Uterus (tissue), 4 donors: ENCODE measurements at places on chromosomes 6 and 20.
A peak's percentile ranks its signal among the peaks of the same experiment; 100 is the strongest.

DNA sequence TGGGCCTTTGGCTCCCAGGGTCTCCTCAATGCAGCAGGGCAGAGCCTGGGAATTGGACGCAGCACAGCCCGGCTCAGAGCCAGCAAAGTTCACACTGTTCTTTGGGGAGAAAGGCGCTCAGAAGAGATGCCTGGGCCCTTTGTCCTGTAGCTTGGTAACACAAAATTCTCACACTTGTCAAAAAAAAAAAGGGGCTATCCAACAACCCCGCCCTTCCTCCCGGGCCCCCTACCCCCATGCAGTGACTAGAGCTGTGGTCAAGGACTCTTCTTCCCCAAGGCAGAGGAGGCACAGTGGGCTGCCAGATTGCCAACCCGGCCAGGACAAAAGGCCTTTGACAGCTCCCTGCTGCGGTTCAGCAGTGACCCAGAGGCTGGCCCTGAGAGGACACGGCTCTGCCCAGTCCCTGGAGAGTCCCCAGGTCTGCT lies 2.0 kb downstream of the NKAIN4 start:
- DNase-seq = no peak

DNA sequence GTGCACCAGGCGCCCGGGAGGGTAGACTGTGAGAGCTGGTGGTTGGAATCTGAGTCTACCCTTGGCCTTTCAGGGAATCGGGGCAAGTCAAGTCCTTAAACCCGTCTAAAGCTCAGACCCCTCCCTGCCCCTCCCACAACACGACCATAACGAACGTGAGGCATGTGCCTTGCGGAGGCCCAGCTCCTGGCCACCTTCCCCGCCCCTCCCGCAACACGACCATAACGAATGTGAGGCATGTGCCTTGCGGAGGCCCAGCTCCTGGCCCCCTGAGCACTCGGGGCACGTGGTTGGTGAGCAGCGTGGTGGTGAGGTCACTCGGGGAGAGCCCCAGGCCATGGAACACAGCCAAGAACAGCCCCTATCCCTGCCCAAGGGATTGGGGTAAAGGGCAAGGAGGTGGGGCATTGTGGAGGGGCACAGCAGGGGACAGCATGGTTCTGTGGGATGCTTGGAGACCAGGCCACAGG lies 132.2 kb downstream of the TAF4 start:
- DNase-seq = no peak

DNA sequence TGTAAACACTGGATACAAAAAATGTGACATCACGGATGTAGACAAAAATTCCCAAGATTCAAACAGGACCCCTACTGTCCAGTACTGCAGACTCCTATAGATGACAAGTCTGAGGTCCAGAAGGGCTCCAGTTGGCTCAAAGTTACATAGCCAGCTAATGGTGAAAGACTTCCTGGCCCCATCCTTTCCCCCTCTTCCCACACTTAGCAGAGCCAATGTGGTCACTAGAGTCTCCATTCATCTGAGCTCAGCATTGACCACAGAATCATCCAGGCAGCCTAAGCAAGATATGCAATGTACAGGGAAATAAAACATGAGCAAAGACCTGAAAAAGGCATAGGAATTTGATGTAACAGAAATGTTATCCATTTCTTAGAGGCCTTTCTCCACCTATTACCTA lies 180.5 kb downstream of the ADAT2 start:
- no peak for DNase-seq

DNA sequence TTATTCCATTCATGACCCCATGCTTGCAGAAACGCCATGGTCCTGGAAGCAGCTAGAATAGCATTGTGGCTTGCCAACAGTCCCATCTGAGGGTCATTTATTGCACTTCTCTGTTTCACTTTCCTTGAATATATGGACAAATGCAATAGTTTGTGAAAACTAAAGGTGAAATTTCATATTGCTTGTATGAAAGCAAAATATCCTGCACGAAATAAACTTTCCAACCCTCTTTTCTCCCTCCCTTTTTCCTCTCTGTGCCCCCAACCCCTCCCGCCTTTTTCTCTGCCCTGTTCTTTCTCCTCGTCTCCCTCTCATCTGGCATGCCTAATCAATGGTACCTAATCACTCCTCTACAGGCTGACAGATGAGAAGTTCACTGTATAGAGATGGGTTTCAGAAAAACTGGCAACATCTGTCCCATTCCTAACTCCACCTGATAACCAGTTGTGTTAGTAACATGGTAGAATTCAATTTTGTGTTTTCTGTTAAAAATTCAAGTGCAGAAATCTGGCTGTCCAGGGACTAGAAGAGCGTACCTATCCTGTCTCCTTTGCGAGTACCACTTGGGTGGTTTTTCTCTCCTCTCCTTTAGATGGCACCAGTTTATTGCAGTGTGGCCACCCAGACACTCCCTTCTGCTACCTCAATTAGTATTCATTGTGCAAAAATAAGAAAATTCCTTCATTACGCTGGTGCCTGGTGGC lies 198.6 kb downstream of the FOXA2 start:
- DNase-seq = no peak

GRCh38 chr6:149846321-149846720 lies 17.8 kb downstream of the LRP11 start:
- peak; percentile 25 for DNase-seq

- DNase-seq = no peak
Measured at GRCh38 chr20:50277064-50277415, 86.4 kb downstream of the CEBPB start.

GRCh38 chr6:36328600-36328999 lies 8.1 kb downstream of the BNIP5 start:
- no peak for DNase-seq

- no peak for DNase-seq
Measured at GRCh38 chr6:27888566-27888965, 23.6 kb downstream of the OR2B2 start.

GRCh38 chr20:46349035-46349741 lies 40.9 kb upstream of the CDH22 start:
- no peak for DNase-seq

DNA sequence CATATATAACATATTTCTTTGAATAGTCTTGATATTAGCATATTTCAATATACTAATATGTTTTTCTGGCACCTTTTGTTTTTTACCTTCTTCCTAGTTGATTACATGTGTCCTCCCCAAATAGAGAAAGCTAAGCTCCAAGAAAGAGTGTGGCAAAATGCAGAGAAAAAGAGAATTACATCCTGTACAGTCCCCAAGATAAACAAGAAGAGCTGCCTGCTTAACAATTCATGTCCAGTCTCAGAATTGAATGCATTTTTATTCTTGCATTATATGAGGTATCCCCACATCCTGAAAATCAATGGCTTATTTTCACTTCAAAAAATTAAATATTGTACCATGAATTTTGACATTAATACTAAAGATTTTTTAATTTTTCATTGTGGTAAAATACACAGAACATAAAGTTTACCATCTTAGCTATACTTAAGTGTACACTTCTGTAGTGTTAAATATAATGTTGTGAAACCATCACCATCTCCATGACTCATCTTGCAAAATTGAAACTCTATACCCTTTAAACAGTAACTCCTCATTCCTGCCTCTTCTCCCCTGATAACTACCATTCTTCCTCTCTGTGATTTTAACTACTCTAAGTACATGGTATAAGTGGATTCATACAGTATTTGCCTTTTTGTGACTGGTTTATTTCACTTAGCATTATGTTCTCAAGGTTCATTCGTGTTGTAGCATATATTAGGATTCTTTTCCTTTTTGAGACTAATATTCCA lies 490.3 kb downstream of the COL12A1 start:
- DNase-seq = no peak

- DNase-seq = no peak
Measured at GRCh38 chr6:148530976-148531375, 188.3 kb downstream of the SASH1 start.

GRCh38 chr6:85420551-85420950 lies 29.3 kb upstream of the NT5E start:
- no peak for DNase-seq
